ENCODE measurements at places on chromosomes 4 and X.

DNA sequence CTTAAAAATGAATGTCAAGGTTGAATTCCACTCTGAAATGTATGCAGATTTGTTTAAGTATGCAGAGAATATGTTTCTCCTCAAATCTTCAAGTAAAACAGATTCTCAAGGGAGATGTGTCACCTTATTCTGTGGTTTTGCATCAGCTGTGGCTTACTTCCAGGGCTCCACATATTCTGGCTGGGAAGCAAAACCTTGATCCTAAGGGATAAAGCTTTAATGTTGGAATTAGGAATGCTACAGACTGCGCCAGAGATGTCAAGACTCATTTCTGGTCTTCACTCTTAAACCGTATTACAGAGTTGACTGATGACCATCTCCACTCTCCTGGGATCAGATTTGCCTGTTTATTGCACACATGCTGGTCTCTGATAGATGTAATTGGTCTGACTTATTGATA lies 143.9 kb upstream of the DIPK2B start:
- no peak for DNase-seq

DNA sequence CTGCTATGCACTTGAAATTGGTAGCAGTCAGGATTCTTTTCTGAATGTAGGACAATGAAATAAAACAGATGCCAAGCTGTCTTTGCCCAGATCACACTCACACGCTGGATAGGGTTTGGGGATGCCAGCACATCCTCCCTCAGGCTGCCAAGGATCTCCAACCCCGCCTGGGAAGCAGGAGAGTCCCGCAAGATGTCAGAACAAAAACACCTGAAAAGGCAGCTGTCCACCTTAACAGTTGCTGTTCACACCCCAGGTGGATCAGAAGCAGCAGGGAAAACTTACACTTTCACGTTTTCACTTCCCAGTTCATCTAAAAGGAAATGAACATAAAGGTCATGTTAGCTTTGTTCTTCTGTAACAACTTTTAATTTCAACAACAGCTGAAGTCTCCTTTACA lies 35.7 kb downstream of the TMEM154 start:
- DNase-seq, result no peak

GRCh38 chr4:185723631-185724260 lies 88.2 kb downstream of the SORBS2 start:
- DNase-seq, result no peak

GRCh38 chr4:47914926-47915237 lies 499 bp upstream of the NFXL1 start:
- no peak for DNase-seq

Data from NCI-H2171 (cell line).